ENCODE measurements at places on chromosomes 3 and 15.

DNA sequence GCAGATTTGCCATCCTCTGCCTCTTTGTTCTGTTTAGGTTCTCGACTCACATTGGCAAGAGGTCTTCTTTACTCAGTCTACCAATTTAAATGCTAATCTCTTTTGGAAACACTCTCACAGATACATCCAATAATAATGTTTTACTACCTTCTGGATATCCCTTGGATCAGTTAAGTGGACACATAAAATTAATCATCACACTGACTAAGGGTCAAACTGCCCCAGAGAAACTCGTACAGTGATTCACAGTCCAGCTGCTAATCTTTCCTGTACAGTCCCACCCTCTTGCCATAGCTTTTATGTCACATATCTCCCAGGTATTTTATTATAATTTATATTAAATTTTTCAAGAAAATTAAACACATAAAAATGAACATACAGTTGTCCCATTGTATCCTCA lies 360.8 kb upstream of the RGMA start:
- DNase-seq = no peak

DNA sequence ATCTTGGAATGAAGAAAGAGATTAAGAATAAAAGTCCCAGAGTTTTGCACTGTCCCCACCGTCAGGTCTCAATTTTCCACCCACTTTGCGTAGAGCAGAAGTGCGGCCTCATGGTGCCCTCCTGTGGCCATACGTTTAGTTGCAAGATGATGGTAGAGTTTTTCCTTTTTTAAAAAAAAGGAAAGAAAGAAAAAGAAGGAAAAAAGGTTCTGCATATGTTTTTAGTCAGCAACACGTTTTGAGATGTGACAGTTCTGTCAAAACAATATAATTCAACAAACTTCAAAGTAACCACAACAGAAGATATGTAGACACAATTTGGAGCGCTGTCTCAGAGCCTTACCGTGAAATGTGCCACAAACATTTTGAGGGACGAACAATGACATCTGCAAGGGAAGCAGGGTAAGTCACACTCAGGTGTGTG lies 24.6 kb downstream of the EBLN2 start:
- DNase-seq = peak; percentile 61

- peak; percentile 72 for DNase-seq
These were observed 85.0 kb downstream of the FAM81A start for GRCh38 chr15:59522988-59523461.

DNA sequence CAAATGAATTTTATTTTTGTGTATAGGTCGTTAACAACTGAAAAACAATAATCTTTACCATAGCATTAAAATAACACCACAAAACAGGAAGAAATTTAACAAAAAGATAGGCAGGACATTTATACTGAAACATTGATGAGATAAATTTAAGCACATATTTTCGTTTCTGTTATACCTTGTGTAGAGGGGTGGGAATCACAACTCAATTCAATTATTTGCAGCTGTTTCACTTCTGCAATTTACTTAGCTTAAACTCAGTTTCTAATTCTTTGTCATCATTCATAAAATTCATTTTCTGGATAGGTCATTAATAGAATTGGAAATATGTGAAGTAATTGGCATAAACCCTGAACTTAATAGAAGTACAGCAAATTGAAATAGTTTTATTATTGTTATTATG lies 42.3 kb downstream of the TP63 start:
- DNase-seq = no peak

DNA sequence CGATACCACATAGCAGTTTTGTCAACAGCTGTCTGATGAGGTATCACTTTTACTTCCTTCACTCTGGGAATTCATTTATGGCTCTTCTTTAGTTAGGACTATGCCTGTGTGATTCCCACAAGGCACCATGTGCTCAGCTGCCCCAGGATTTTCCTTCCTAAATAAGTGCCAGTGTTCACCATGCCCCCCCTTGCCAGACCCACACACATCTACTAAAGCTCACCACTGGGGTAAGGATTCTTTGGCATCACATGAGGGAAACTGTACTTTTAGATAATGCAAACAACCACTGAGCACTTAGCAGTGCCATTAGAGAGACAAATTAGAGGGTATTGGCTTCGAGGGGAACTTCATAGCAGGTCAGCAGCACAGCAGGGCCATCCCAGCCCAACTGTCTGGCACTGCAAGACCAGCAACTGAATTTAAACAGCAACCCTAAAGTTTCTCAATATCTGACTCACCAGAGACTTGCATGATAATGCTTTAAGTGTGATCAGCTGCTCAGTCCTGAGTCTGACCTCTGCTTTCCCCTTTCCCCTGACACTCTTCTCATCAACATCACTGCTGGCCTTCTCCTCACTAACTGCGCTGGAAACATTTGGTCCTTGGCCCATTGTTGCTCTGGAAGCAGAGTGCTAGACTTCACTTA lies 114.3 kb downstream of the STAC start:
- DNase-seq = no peak

- DNase-seq = no peak
These were observed 135.3 kb downstream of the SV2B start for GRCh38 chr15:91235376-91235775.

DNA sequence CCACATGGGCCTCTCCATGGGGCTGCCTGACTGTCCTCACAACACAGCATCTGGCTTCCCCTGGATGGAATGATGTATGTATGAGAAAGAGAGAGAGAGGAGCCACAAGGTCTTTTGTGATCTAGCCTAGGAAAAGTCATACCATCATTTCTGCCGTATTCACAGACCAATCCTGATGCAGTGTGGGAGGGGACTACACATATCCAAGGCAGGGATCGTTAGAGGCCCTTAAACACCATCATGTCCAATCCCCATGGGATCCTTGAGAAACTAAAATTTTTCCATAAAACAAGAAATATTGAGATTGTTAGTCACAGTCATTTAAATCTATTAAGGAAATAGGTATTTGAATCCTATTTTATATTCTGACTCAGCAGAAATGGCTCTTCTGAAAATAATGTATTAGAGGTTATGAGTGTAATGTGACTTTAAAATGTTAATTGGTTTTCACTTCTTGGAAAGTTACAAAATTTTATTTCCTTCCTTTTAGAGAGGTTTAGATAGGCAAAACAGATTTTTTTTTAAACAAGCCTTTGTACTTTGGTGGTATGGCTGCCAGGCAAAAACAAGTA lies 65.1 kb upstream of the TSC22D2 start:
- no peak for DNase-seq

GRCh38 chr15:69265347-69265955 lies 33.3 kb upstream of the PAQR5 start:
- DNase-seq = no peak

- DNase-seq = no peak
These were observed 69.6 kb downstream of the ASB7 start for GRCh38 chr15:100671858-100672543.

- DNase-seq = no peak
These were observed 58.1 kb downstream of the COL8A1 start for GRCh38 chr3:99696497-99696896.

- no peak for DNase-seq
These were observed 12.0 kb downstream of the CELSR3 start for GRCh38 chr3:48650723-48651122.

DNA sequence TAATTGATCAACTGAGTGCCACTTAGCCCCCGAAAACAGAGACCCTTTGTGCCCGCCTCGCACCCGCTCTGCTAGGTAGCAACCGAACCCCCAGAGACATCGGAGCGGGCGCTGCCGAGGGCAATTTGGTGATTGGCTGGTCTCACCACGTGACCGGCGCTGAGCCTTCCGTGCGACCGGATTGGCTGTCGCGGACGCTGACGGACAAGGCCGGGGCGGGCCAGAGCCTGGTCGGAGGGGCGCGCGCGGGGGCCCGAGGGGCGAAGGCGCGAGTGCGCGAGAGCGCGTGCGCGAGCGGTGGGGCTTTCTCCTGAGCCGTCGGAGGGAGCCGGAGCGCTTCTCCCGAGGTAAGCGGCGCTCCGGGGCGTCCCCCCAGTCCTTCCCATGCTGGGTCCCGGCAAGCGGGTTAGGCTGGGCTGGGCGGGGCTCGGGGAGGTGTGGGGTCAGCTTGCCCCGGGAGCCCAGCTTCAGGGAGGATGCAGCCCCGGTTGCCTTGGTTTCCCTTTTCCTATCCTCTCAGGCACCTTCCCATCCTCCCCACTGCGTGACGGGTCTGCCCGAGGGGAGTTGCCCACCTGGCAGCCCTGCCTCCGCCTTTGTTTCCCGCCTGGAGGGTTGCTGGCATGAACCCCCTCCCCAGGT lies at the start of gene TMEM108:
TMEM108 (plus strand) TSS at position 303 of the 642 bp plus-strand sequence.
- no peak for DNase-seq

GRCh38 chr3:10546181-10546624 lies 40.8 kb upstream of the ATP2B2 start:
- no peak for DNase-seq

DNA sequence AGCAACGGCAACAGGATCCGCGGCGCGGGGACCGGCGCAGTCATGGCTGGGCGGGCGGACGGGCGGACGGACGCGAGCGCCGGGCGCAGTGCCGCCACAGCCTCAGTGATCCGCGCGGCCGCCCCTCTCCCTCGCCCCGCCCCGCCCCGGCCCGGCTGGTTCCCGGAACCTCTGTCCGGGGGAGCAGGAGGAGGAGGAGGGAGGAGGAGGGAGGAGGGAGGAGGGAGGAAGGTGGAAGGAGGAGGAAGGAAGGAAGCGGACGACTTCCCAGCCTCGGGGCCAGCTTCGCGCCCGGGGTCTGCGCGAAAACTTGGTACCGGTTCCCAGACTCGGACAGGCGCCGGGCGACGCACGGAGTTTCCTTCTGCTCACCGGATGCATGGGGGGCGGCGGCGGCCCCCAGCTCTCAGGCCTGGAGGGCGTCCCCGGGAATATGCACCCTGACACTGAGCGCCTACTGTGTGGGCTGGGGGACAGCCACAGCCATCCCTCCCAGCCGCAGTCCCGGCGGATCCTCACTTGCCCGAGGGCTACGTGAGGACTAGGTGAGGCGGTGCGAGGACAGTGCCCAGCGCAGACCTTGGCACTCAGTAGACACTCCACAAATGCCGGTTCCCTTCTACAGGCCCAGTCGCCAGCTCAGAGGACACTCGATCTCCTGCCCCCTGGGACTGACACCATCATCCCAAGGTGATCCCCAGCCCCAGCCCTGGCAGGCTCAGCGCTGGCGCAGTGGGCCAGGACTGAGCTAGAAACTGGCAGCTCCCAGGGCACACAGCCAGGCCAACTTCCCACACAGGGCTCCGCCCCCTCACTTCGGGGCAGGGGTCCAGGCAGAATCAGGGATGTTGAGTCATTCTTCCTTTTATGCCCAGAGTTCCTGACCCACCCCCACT lies at the start of gene SHISA5:
SHISA5 (minus strand) TSS at position 124 of the 896 bp plus-strand sequence; CDS start at position 44, 80 bp downstream.
- DNase-seq = peak; percentile 66

- DNase-seq = no peak
These were observed 2.9 kb downstream of the HDGFL3 start for GRCh38 chr15:83204697-83205096.

DNA sequence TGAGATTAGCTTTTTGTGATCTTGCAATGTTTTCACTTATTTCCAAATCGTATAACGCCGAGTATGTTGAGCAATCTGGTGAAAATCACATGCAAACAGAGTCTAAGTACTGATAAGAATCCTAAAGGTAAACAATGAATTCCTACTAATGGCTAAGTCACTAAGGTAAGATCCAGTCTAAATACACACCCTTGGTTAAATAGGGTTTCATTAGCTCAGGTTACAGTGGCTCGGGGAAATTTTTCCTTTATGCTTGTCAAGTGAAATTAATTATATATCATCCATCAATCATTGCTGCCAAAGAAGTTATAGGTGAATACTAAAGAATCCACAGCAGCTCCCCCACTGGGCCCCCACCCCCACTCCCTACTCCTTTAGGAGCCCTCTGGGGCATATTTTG lies 139.3 kb downstream of the SOX2 start:
- DNase-seq = no peak

DNA sequence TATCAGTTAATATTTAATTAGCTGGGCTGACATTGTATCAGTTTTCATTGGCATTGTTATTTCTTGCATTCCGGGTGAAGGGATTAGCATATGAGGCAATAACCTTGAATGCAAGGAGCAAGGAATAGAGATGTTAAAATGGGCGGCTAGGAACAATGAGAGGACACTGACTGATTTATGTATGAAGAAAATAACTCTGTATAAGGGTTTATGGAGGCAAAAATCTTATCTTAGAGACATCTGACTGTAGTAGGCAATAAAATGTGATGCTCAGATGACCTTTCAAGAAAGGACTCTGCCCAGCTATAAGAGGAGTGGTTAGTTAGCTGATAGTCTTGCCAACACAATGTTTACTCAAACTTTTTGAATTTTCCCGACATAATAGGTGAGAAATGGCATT lies 158.3 kb downstream of the EFHB start:
- no peak for DNase-seq

DNA sequence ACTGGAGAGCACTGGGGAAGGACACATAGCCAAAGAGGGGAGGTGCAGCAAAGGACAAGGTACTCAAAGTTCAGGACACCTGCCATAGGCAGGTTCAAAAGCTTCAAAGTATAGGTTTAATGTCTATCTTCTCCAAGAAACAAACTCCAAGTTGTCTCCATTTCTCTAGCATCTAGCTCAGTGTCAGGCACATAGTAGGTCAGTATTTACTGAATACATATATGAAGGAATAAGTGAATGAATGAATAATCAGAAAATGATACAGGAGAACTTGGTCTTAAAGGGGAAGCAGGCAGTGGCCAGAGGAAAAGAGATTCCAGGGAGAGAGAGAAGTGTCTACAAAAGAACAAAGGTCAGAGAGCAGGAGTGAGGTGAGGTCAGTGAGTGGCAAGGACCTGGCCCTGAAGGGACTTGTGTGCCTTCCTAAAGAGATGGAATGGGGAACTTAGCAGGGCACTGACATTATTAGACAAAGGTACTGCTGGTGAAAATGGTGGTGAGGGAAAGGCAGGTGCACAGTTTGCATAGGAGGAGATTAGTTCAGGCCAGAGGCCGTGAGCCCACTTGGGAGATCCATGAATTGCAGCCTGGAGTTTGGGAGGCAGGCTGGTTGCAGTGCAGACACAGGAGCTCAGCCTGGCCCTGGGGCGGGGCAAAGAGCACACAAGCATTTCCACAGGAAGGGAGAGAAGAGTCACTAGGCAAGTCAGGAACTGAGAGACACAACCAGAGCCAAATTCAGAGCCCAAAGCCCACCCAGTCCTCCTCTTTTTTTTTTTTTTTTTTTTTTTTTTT lies 21.4 kb downstream of the TBC1D2B start:
- peak; percentile 60 for DNase-seq

GRCh38 chr3:20173844-20174410 lies 12.1 kb downstream of the SGO1 start:
- DNase-seq = no peak
